Cardiac septum (tissue), 1 donor: ENCODE measurements at places on chromosomes 1 and 21.

DNA sequence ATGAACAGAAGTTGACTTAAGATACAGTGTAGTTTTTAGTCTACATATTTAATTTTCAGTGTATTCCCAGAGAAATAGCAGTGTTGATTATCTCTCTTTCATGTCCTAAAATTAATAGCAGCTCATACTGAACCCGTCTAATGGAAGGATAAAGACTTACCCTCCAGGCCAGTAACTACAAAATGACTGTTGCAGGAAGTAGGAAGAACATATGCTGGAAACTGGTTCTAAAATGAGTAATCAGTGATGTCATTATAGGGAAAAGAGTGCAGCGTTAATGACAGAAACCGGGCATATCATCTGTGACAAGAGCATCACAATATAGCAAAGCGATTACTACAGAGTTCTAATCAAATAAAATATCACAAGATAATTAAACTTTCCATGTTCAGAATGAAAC, 385.5 kb downstream of the SMYD3 start:
- DNase-seq = no peak

DNA sequence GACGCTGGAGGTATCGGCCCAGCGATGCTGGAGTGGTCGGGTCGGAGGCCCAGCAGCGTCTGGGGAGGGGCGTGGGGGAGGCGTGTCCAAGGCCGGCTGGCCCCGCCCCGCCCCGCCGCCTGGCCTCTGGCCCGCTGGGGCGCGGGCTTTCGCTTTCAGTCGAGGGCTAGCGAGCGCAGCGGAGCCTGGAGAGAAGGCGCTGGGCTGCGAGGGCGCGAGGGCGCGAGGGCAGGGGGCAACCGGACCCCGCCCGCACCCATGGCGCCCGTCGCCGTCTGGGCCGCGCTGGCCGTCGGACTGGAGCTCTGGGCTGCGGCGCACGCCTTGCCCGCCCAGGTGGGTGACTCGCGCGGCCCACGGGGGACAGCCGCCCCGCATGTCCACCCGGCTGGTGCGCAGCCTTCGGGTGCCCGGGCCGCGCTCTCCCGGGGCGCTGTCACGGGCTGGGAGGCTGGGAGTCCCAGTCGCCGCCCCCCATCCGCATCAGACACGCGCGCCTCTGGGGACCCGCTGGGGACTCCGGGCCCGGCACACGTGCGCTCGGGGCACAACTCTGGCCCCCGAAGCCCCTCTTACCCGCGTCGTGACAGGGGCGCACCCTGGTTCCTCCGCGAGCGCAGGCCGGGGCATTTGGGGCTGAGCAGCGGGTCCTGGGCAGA, at the start of gene TNFRSF1B:
Gene TNFRSF1B (plus strand): TSS at position 158 of the 659 bp plus-strand sequence. CDS start 101 bp downstream, at position 259.
- peak; percentile 93 for DNase-seq

GRCh38 chr1:164637461-164638375, 78.7 kb downstream of the PBX1 start:
- DNase-seq = no peak

GRCh38 chr1:245131026-245131393, 23.8 kb upstream of the KIF26B start:
- no peak for DNase-seq

GRCh38 chr1:182766881-182767645, 22.5 kb upstream of the NPL start:
- no peak for DNase-seq

DNA sequence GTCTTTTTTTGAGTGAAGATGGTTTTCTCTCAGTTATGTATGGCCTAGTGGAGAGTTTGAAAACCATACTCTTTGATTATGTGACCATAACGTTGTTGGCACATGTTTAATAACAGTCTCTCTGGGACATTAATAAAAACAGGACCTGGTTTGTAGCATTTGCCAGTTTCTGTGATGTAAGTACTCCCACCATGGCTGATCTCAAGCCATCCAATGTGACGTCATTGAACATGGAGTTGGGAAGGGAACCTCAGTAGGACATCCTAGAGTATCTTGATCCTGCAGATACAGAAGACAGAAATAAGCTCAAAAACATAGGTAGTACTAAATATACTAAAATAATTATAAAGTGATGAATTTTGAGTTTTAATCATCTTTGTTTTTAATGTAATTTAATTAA, 107.0 kb downstream of the ACTL8 start:
- no peak for DNase-seq

DNA sequence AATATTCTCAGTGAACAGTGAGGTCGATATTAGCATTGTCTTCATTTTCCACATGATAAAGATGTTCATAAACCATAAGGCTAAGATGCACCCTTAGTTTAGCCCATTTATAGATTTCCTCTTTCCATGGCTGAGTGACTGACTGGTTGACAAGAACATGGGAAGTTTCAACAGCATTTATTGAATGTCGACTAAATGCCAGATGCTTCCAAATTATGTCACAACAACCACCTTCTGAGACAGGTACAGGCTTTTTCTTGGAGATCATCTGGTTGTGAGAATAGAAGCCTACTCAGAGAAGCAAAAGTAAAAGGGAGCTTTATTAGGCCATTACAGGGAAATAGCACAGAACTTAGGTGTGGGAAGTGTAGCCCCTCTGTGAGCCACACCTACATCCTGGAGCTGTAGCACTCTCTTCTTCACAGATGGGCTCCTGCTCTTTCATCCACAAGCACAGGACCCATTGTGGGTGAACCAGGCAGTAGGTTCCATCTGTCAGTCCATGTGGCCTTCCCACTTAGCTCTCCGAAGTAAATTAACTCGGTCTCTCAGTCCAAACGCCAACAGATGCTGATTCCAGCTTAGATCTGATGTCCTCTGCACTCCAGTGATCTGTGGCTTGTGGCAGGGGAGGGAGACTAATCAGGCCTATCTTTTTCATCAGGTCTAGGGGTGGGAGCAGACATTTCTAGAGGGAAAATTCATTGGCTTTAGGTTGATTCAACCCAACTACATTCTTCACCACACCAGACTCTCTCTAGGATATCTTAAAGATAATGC, 14.3 kb downstream of the ATP2B4 start:
- no peak for DNase-seq

- DNase-seq = peak; percentile 66
Measured at GRCh38 chr1:29698033-29698432, 461.7 kb downstream of the PTPRU start.

- DNase-seq = no peak
Measured at GRCh38 chr1:25912076-25912831, 6.0 kb upstream of the STMN1 start.

GRCh38 chr1:224430511-224431113, 4.0 kb downstream of the WDR26 start:
- no peak for DNase-seq

GRCh38 chr21:39502631-39503030, 50.9 kb downstream of the SH3BGR start:
- no peak for DNase-seq

DNA sequence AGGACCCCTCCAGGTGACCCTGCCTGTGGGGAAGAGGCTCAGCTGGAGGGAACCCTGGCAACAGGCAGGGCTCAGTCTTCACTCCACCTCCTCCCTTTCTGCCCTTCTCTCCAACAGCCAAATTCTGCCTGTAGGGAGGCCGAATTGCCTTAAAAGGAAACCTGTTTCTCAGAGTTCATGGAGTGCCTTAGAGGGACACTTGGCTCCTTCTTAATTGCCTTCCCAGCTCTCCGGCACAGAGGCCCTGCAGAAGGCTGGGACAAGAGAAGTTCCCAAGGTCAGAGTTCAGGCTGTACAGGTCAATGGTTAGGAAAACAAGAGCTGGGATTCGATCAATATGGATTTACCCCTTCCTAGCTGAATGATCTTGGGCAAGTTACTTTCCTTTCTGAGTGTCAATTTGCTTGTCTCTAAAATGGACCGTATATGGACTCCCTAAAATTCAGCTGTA, 6.2 kb downstream of the CSRP1 start:
- DNase-seq = no peak

DNA sequence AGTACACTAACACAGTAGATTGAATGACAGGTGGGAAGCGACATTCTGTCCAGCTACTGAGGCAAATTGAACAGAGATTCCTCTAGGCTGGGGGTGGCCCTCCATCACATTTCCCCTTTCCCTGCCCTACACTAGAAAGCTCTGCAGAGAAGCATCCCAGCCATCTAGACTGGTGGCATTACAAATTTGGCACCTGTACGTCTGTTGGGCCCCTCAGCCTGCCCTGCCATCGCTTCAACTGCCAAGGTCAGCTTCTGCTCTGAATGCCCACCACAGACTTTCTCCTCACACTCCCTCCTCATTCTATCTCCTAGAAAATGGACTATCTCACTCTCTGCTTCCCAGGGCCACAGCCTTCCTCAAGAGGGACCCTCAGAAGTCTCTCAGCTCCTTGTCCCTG, 16.7 kb downstream of the TRABD2B start:
- DNase-seq = no peak

DNA sequence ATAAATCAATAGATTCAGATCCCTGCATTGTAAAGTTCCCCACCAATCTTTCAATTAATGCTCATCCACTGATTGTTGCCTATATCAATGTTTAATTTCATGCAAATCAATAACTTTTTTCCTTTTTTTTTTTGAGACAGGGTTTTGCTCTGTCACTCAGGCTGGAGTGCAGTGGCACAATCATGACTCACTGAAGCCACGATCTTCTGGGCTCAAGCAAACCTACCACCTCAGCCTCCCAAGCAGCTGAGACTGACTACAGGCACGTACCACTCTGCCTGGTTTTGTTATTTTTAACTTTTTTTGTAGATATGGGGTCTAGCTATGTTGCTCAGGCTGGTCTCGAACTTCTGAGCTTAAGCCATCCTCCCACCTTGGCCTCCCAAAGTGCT, 25.7 kb downstream of the DIO1 start:
- no peak for DNase-seq

DNA sequence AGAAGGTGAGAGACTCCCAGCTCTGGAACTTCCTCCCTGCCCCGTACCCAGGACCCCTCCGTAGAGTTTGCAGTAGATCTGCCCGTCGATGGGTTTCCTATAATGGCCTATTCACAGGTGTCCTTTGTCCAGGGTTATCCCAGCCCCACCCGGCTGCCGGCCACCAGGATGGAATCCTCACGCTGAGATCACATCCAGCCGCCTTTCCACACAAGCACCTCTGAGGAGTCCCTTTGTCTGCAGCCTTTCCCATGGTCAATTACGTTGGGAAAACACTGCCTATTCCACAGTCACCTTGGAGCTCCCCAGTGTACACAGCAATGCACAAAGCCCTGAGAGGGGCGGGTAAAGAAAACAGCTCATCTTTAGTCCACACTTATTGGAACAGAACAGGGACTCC, 190.0 kb upstream of the EDN2 start:
- no peak for DNase-seq

DNA sequence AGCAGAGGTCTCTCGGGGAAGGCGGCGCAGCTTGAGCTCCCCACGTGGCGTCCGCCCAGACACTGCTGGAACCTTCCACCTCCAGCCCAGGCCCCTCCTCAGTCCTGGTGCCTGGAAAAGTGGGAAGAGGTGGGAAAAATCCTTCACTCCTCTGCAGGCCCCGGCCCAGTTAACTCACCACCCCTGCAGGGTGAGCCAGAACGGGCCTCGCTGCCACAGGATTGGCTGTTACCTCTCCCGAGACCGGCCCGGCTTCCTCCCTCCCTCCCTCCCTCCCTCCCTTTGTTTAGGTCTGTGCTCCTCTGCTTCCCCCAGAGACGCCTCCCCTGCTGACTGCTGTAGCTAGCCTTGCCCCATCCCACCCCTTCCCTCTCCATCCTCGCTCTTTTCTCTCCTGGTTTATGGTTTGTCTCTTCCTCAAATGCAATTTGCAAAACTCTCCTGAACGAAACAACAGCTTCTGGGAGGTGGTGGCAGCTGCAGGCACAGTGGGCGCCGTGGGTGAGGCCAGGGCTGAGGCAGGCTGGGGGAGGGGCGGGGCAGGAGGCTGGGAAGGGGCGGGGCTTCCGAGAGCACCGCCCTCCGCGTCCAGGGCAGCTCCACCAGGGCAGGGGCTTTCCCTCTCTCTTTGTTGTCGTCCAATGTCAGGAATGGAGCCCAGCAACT, 6.5 kb downstream of the CAPN9 start:
- no peak for DNase-seq

DNA sequence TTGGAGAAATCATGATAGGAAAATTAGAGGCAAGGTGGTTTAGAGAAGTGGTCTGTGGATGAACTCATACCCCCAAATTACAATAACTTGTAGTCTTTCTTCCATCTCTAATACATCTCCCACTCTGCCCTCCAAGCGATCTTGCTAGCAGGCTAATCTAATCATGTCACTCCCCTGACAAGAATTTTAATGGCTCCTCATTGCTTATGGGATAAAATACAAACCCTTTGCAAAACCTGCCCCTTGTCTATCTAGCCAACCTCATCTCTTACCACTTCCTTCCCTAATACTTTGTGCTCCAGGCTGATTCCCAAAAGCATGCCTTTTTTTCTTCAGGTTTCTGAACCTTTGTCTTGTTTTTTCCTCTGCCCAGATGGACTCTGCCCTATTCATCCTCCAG, 71.3 kb upstream of the LRRN2 start:
- no peak for DNase-seq

DNA sequence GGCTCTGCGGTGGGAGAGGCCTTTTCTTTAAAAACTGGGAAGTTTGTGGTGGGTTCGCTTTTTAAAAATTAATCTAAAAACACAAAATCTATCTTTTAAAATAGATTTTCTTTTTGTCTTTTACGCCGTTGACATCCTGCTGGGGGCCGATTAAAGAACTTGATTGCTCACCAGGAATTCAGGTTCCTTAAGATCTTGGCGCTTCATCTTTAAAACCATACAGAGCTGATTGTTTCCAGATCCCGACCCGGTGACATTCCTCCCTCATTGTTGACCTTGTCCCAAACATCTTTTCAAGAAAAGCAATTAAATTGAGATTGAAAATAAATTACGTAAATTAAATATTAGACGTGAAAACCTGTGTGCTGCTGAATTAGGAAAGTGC, 546 bp upstream of the ZNF697 start:
- no peak for DNase-seq

GRCh38 chr1:203251466-203251865, 22.0 kb upstream of the CHIT1 start:
- no peak for DNase-seq

DNA sequence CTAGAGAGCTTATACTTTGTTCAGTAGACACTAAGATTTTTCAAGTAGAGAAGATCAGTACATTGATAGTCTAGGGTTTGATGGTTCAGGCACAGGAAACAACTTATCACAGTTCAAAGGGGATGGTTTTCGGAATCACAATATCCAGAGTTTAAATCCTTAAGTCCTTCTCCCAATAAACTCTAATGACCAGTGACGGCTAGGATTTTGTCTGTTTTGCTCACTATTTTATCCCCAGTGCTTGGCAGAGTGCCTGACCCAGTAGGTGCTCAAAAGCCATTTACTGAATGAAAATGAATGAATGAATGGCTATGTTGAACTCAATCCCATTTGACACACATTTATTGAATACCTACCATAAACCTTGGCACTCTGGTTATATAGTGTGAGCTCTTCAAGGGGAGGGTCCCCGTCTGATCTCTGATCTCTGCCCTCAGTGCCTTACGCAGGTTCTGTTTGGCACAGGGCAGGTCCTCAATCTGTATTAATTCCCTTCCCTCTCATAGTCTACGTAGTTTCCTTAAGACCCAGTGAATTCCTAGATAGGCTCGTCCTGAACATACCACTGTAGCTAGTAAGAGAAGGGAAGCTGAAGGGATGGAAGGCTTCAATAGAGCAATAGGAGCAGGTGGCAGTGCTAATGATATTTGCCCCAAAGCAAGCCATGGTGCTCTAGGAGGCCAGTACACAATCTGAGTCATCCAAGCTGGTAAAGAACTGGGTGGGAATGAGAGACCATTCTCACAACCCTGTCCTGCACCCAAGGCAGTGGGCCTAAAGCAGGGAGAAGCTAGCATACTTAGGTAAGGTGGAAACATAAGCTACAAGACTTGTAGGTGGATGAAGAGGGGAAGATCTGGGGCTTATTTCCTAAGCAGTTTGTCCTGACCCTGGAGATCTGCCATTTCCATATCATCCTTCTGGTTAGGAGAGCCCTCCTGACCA, 53.4 kb downstream of the DMAP1 start:
- no peak for DNase-seq
